ENCODE measurements at places on chromosomes 5 and 9. TPM values are rescaled to one million over a fixed set of nuclear protein-coding genes. Genes with fewer than 3 reads are reported as not detected.

DNA sequence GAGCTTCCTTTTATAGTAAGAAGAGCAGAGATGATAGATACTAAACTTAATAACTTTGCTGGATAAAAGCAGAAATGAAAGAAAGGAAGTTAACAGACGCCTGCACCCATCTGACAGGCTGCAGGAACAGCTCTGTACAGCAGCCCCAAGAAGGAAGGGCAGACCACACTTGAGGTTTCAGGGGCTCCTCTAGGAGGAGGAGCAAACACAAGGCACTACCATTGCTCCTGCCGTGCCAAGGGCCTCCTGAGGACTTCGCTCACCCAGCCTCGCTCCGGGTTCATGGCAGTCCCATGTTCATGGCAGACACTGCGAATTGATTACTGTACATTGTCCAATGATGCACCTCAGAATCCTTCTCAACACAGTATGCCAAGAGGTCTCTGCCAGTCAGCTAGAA lies 85.1 kb downstream of the AMBP start:
- no peak for DNase-seq

GRCh38 chr5:83538786-83539462 lies 67.4 kb downstream of the VCAN start:
- no peak for DNase-seq

DNA sequence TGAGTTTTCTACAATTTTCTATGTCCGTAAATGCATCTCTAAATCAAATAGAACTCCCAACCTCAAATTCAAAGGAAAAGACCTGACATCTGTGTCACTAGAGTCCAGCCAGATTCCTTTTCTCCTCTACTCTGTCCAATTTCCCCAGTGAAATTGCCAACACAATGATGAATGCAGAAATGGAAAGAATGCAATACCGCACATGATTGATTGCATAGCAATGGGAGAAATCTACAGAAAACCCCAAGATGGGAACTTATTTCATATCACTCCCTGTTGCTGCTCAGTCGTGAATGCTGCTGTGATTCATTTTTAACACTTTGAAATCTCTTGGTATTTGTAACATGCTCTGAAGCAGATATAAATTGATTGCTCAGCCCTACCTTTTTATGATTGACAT lies 355.1 kb upstream of the TUSC1 start:
- DNase-seq: no peak

- no peak for DNase-seq
Measured at GRCh38 chr5:969408-969839, 39.2 kb upstream of the NKD2 start.

SARDH gene
- 0.13 TPM for total RNA-seq
